ENCODE measurements at places on chromosomes 1 and 21.
A peak's percentile ranks its signal among the peaks of the same experiment; 100 is the strongest.

DNA sequence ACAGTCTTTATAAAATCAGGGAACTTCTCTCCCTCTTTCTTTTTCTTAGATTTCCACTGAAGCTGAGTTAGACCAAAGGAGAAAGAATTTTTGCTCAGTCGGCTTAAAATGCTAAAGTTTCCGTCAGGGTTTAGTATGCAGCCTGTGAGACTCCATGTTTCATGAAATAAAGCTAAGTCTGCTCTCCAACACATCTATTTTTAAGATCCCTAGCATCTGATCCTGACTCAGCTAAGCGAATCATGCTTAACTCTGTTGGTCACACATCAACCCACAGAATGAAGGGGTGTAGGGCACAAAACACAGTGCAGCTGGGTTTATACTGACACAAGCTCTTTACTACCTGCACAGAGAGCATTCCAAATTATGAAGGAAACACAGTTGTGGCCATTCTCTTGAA, 102.4 kb upstream of the ZNF281 start:
- no peak for DNase-seq

DNA sequence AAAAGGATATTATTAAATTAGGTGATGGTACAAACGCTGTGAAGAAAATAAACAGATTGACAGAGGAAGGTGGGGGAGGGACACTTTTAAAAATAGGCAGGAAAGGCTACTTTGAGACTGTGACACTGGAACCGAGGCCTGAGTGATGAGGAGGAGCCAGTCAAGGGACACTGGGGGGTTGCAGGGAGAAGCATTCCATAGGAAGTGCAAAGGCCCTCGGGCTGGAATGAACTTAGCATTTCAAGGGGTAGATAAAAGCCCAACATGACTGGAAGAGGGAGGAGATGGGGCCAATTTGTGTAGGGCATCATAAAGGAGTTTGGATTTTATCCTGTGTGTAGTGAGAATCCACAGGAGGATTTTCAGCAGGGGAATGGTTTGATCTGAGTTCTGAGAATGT, 15.9 kb downstream of the C1orf94 start:
- DNase-seq = no peak

GRCh38 chr21:32523988-32524719, 61.2 kb downstream of the TCP10L start:
- DNase-seq = no peak

GRCh38 chr1:245874942-245875580, 632.0 kb downstream of the SMYD3 start:
- peak; percentile 84 for DNase-seq

DNA sequence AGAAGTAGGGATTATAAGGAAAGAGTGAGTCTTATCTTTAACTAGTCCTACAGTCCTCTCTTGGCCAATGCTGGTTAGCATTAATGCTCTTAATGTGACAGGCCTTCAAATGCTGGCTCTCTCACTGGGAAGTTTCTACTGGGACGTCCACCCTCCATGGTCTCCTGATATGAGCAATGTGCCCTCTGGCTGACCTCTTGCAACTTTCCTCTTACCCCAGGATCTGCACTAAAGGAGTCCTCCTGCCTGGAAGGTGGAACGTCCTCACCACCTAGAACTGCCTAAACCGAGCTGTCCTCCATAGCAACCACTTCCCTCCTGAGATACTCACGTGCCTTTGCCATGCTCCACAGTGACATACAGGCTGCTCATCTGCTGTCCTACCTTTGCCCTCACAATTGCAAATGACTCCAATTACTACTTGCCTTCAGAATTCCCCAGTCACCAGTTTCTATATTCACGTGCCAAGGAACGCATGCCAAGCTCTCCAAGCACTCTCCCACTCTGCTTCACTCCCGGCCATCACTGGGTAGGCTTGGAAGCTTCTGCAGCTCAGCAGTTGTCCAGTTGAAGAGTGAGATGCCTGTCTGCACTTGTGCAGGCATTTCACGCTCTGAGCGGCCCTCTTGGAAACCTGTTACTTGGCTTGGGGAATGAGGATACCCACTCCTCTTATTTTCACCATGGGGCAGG, 404.7 kb downstream of the RRAGC start:
- no peak for DNase-seq

- no peak for DNase-seq
These were observed 31.0 kb upstream of the IL19 start for GRCh38 chr1:206739411-206740076.

- DNase-seq = no peak
These were observed 221.8 kb upstream of the CHRM3 start for GRCh38 chr1:239164451-239165180.

DNA sequence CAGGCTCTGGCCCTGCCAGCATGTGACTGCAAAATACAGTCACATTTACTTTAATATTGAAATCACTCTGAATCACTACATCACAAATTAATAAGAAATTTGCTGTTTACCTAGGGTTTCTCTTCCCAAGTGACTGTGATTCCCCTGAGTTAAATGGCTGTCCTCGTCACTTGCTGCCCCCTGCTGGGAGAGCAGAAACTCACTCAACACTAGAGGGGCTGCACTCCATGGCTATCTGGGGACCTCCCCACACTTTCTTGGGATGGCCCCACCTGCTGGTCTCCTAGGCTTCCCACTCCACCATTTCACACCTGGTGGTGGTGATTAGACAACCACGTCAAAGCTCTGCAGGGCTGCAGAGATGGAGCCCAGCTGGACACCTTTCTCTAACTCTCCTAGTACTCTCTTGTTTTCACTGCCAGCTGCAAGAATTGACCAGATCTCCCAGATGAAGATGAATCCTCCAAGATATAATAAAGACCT, 63.4 kb downstream of the CD2 start:
- DNase-seq = peak; percentile 18

DNA sequence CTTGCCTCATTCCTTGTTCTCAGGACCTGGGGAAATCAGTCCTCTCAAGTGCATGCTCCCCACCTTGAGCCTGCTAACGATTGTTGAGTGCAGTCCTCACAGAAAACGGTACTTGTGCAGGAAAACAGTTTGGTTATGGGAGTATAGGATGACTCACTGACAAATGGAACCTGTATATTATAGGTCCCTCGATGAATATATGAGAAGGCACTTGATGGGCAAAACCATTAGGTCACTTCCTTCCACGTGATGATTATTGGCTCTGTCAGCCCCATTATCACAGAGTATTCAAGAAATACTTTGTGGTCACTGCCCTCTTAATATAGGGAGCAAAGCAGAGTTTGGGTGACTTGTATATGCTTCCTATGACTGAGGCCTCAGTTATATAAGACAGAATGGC, 6.2 kb downstream of the CCDC17 start:
- DNase-seq = no peak

DNA sequence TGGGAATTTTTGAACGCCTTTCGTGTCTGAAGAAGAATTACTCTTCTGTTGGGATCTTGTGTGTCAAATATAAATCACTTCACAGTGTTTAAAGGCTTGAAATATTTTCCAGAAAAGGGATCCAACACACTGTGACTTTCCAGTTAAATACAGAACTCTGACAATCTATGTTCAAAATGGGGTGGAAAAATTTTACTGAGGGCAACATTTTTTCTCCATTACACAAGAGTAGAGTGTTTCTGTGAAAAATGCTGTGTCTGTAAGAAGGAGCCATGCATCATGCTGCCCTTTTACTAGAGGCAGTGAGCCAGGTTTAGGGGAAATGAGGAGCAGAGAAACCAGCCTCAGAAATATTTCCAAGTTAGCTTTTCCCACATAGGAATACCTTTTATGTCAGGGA, 86.5 kb downstream of the VPS13D start:
- DNase-seq = no peak

DNA sequence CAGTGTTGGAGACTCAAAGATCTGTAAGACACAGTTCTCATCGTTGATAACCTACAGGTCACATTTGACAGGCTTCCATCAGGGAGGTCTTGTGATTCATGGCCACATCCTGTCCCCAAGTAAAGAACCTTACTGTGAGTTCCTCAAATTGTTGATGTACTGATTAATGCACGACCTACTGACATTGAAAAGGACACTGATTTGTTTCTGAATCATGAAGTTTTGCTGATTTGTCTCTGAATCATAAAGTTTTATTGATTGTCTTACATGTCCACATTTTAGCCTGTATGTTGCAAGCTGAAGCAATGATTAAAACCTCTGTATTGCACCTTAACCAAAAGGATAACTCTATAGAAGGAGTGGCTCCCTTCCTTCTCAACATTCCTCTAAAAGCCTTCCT, 476.3 kb upstream of the RUNX1 start:
- no peak for DNase-seq

DNA sequence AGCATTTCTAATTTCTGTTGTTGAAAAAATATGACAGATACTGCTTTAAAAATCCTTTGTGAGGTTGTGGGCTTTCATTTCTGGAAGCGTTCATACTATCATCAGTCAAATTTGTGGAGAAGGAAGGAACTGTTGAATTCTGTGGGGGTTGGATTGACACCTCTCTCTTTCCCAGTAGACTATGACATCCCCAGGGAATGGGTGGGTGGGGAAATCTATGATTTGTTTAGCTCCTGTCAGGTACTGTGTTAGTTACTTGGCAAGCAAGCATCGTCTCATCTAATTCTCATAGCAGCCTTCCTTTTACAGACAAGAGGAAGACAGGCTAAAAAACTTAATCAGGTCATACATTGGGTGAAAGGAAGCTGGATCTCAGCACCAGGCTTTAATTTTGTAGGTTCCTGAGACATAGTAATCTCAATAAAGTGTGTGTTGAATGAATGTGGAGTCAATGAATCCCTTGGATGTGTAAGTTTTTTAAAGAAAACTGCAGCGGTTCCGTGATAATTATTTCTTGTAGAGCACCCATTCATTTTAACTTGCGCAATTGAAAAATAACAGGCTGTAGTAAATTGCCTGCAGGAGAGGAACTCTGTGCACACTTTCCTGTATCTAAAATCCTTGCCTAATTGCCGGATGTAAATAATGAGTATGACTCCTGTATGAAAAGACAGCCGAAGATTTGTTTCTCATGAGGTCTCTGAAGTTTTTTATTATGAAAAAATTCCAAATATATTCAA, 60.6 kb downstream of the MYOM3 start:
- DNase-seq = no peak

DNA sequence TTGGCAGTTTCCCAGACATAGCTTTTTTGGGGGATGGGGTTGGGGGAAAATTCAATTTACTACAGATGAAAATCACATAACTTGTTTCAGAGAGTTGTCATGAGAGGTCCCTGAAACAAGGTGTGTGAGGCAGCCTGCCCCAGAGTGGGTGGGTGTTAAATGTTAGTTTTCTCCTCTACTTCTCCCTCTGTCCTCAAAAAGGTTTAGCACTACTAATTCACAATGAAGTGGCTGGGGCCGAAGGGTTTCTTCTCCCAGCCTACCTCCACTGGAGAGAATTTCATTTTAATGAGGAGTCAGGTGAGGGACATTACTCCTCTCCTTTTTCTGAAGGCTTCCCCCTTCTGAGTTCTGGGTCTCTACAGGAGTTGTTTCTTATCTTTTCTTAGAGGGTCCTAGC, 103.3 kb downstream of the C1orf94 start:
- no peak for DNase-seq

GRCh38 chr21:34690041-34690792, 21.4 kb downstream of the CLIC6 start:
- DNase-seq = no peak

DNA sequence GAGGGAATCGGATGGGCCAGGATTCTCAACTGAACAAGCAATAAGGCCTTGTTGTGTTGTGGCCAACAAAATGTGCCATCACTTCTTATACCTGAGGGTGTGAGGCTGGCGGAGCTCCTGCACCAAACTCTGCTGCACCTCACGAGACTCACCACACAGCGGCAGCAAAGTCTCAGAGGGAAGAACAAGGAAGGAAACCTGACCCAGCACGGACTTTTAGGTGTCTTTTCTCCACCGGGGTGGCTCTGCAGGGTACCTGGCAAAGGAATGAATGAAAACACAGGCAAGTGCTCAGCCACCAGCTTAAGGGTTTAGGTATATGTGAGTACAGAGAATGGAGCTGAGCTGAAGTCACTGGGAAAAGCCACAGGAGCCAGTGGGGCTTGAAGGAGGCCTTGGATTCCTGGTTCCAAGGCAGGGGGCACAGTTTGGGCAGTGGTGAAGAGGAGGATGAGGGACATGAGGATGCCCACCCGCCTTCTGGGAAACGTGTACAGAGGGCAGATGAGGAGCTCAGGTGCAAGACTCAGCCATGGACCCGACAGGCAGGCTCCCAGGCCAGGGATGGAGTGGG, 31.1 kb upstream of the HSD3B1 start:
- DNase-seq = peak; percentile 65

DNA sequence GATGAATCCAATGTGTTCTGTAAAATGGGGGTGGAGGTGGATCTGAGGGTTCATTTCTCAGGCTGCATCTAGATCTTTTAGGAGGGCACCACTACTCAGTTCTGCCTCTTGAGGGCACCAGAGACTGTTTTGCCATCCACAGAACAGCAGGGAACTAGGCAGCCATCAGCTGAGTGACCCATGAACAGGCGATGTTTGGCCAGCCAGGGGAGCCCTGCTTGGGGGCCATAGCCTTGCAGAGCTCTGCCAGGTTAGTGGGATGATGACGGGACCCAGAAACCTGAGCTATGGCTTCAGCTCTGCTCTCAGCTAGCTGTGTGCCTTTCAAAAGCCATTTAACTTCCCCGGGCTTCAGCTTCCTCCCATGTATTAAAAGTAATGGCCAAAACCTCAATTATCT, 13.4 kb upstream of the NOS1AP start:
- peak; percentile 66 for DNase-seq

- DNase-seq = peak; percentile 98
These were observed at the start of gene PIK3R3 for GRCh38 chr1:46132529-46133180. Gene PIK3R3 (minus strand): TSS chr1:46132629. CDS start chr1:46131952, 677 bp downstream.

DNA sequence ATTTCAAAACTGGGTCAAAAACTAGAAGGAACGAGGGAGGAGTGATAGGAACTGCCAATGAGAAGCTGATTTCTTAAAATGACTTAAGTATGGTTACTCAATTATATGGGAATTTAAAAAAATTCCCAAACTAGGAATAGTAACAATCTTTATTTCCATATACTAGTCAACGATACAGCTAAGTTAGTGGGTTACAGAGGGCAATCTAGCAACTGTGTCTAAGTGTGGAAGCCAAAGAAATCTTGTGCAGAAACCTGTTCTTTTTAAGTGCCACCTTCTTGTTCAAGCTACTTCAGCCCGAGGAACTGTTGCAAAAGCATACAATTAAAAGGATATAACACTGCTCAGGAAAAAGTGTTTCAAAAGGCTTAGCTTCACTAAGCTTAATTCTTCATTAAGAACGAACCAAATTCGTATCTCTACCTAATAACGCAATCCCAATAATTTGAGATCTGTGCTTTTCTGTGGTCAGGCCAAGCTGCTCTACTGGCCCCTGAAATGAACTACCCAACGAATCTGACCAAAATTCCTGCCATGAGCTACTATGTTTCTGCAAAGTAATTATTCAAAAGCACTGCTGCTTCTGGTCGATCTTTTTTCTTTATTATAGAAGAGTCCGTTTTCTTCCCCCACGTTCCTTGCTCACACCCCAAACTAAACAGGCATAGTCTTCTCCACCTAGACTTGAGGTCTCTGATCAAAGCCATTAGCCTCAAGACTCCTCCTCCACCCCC, 1.8 kb downstream of the USP24 start:
- no peak for DNase-seq

DNA sequence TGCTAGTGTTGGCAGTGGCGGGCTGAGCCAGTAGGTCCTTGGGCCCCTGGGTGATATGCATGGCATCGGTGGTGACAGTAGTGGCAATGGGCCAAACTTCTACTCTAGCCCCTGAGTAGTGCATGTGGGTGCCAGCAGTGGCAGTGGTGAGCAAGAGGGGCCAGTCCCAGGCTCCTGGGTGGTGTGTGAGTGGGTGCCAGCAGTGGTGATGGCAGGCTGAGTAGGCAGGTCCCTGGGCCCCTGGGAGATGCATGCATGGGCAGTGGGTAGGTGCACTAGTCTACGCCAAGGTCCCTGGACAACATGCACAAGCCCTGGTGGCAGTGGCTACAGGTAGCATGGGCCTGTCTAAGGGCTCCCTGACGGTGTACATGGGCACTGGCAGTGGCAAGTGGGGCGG, 24.6 kb upstream of the TTC22 start:
- no peak for DNase-seq

All from prostate gland (tissue), 2 donors.